ENCODE measurements at places on chromosomes 5 and 9.

- no peak for DNase-seq
These were observed 28.7 kb upstream of the TIMD4 start for GRCh38 chr5:156991714-156992113.

GRCh38 chr5:27048510-27048909 is 10.1 kb upstream of the CDH9 start:
- DNase-seq = no peak

- no peak for DNase-seq
These were observed 192.2 kb downstream of the ROR2 start for GRCh38 chr9:91757782-91758181.

DNA sequence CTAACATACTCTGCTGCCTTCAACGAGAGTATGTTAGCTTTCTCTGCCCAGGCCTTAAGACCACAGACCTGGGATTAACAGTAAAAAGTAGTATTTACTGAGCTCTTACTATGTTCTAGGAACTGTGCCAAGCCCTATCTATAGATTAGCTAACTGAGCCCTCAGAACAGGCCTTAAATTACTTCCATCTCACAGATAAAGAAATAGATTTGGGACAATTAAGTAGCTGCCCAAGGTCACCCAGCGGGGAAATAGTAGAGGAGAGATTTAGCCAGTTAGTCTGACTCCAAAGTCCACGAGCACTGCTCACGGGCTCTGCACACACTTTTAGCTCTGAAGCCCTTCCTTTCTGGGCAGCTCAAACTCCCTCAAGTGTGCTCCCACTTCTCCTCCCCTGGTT is 64.5 kb upstream of the EQTN start:
- DNase-seq = no peak

DNA sequence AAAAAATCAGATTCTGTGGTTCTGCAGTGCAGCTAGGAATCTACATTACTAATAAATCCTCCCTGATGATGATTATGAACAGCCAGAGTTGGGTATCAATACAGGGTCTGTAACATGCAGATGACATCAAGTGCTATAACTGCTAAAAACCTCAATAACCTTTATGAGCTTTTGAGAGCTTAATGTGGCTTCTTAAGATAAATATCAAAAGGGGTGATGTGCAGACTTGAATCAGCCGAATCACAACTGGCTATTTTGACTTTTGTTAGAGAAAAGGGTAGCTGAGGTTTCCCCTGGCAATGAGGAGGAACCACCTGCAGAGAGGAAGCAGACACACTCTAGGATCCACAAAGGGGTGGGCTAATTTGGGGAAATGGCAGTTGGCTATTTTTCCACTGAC is 30.2 kb downstream of the CAPSL start:
- DNase-seq = no peak

- DNase-seq = no peak
These were observed 10.9 kb downstream of the MCTP1 start for GRCh38 chr5:95274011-95274410.

DNA sequence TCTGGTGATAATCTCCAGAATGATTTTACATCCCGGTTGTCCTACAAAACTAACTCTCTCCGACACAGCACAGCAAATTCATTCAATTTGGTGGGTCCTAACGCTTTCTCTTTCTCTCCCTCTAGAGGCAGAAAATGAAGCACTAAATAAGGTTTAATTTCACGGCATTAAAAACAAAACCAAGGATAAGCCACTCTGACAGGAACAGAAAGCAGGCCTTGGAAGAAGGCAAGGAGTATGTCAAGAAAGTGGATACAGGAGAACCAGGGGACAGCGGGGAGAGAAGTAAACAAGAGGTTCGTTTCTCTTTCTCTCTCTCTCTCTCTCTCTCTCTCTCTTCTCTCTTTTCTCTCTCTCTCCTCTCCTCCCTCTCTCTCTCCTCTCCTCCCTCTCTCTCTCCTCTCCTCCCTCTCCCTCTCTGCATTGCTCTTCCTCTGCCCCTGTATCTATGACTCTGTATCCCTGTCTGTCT is 49.8 kb downstream of the EBF1 start:
- peak; percentile 45 for DNase-seq

GRCh38 chr5:95022967-95023695 is 261.8 kb downstream of the MCTP1 start:
- no peak for DNase-seq

GRCh38 chr5:110735556-110735955 is 3.3 kb upstream of the SLC25A46 start:
- DNase-seq = no peak

DNA sequence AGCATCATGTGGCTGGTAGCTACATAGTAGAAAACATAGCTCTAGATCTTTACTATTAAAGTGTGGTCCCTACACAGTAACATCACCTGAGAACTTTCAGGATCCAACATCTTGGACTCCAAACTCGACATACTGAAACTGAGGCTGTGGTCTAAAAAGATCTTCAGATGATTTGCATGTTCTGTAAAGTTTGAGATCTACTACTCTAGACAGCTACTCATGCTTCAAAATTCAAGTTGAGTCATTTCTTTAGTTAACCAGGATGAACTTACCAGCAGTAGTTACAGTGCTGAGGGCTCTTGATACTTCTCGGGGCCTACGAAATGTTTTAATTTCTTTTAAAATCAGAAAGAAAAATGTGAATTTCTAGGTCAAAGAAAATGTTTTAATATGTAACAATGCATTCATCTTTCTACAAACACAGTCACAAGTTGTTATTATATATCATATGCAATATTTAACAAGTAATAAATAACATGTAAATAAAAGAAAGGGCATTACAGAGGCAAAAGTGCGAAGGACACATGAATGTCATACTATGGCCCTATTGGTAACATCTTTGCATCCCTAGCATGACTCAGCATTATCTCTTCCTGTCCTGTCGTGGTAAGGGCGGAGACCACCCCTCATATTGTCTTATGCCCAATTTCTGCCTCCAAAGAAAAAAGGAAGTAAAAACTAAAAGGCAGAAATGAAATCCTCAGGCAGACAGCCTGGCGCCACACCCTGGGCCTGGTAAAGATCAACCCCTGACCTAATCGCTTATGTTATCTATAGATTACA is 563.9 kb upstream of the TLE4 start:
- DNase-seq = no peak

GRCh38 chr5:10875201-10875768 is 114.3 kb upstream of the DAP start:
- DNase-seq = no peak

DNA sequence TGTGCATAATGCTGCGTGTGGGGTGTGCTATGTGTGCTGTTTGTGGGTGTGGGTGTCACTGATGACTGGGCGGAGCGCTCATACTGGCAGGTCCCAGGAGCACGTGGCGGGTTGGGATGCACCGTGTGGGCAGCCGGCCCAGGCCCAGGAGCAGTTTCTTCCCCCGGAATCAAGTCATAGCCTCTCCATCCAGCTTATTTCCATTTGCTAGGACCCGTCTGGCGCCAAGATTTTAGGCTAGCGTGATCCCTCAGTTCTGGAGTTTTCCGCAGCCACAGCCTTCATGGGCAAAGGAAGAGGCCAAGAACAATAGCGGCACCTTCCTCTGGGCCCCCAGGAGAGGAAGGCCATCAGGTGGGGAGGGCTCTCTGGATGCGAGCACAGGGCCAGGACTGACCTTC is 43.3 kb upstream of the NEURL1B start:
- no peak for DNase-seq

GRCh38 chr5:148687427-148687826 is 33.1 kb upstream of the HTR4 start:
- DNase-seq = peak; percentile 35

DNA sequence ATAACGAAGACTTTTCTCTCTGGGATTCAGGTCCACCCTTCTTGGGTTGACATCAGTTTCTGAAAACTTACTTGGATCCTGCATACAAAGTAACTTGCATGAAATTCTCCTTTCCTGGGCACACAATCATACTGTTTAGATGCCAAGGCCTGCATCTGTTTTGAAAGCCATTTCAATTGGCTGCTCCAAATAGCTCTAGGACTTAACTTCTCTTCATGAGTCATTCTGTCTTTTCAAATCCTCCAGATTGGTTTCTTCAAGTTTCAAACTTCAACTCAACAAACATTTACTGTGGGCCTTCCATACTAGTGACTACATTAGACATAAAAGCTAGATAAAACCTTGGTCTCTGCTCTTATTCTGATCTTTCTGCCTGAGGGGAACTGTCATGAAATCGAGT is 54.8 kb upstream of the HMHB1 start:
- DNase-seq = no peak

GRCh38 chr5:147208134-147208533 is 26.7 kb upstream of the STK32A start:
- no peak for DNase-seq

DNA sequence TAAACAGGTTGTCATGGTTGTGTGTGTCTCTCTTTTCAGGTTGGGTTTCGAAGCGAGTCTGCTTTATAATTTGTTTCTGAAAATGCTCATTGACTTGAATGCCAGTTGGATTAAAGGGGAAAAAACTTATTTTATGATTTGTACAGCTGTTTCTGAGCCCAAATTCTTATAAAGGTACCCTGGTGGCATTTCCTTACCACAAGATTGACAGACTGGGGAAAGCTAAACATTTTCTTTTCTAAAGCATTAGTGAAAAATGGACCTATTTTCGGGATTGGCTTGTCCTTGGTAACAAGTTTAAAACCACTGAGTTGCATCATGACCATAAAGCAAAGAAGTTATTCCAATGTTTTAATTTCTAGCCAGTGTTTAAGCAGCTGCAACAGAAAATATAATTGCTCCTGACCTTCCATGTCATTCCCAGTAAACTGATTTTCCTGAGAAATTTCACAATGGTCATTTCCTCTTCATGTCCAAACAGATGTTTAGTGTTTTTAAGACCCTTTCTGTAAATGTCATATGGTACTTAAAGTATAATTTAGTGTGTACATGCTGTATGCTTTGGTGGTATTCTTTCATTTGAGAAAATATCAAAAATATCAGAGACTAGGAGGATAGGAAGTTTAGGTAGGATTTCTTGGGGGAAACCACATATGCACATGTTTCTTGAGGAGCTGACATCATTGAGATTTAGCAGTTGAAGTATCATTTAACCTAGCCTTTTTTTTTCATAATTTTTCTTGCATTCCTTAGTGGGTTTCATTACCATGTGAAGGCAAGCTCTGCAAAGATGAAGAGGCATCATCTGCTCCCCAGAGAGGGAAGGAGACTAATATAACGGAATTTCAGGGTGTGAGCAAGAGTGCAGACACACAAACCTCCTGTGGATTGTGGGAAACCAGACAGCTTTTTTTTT is 667.1 kb upstream of the RGMB start:
- no peak for DNase-seq

- no peak for DNase-seq
These were observed 66.8 kb downstream of the THBS4 start for GRCh38 chr5:80101993-80102392.

Measured in NCI-H460 (cell line).